ENCODE measurements at places on chromosomes 12 and 14.

DNA sequence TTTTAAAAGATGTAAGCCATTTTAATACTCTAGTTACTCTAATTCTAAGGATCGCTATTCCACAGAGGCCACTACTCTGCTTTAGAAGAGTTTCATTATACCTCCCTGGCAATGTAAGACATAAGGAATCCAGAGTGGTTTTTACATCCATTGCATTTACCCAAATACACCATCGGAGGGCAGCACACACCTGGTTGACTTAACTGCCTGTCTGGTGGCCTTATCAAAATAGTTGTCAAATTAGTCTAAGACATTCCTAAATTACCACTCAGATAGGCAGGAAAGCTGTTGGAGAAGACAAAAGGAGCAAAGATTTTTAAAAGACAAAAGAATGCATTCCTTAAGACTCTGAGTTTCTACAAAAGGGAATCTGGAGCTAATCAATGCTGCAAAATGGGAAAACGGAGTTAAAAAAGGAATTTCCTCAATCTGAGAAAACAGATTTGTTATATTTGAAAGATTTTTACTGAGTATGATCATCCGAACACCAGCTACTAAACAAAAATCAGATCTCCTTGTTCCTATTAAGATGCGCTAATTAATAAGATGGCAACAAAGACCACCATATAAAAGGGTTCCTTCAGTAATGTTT lies 33.8 kb upstream of the FGD4 start:
- peak; percentile 90 for DNase-seq

- peak; percentile 56 for DNase-seq
These were observed 98.3 kb upstream of the EVL start for GRCh38 chr14:99966912-99967311.

GRCh38 chr12:56469007-56469930 lies 891 bp downstream of the SPRYD4 start:
- no peak for DNase-seq

- no peak for DNase-seq
These were observed 533.3 kb upstream of the MIS18BP1 start for GRCh38 chr14:45786266-45786665.

- DNase-seq, result no peak
These were observed 96.2 kb upstream of the CPM start for GRCh38 chr12:69028941-69029729.

DNA sequence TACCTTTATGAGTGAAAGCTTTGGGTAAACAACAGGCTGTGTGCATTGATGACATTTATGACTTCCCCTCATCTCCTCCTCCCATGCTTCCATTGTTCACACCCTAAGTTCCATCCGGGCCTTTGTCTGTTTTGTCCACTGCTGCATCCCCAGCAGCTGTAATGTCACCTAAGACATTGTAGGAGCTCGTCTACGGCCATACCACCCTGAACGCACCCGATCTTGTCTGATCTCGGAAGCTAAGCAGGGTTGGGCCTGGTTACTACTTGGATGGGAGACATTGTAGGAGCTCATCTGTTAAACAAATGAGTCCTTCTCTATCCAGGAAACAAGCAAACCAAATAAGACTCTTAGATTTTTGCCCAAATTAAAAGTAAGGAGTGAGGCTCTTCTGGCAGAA lies 40.4 kb upstream of the SYCP3 start:
- DNase-seq, result peak; percentile 64

DNA sequence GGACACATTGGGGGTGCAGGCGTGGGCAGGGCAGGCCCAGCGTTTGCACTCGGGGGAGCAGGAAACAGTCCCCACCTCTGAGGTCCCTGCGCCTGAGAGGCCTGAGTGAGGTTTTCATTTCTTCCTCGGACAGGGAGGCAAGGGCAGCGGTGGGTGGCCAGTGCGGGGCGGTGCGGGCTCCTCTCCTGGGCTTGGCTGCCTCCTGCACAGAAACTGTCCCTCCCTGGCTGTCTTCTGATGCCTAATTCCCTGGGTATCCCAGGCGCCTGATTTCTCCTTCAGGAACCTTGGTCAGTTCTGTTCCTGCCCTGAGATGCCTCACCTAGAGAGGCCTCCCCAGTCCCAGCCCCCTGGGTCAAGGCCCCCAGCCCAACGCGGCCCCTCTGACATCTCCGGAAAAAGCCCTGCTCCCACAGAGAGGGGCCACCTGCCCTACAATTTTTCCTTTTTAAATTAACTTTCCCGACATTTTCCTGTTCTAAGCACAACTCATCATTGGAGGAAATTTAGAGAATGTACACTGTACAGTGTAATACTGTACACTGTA lies 260.3 kb downstream of the ADGRD1 start:
- DNase-seq, result no peak

GRCh38 chr12:58502226-58502625 lies 418.1 kb downstream of the LRIG3 start:
- DNase-seq, result no peak

GRCh38 chr12:42172441-42173210 lies 28.0 kb upstream of the GXYLT1 start:
- DNase-seq, result no peak

DNA sequence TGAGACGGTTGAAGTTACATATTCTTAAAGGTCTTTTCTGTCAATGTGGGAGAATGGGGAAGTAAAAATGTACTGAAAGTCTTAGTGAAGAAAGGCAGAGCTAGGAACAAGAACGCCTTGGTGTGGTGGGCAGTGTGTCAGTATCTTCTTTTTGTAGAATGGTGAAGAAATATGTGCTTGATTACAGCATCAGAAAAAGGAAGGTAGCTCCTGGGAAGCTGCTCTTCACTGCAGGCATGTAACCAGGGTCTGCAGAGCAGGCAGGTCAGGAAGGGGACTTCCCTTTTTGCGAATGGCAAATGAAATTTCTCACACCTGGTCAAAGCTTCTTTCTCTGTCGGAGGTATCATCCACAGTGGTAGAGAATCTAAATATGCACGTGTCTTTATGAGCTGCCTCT lies 226.2 kb downstream of the ADAMTS20 start:
- no peak for DNase-seq

GRCh38 chr14:55139696-55140509 lies 10.9 kb downstream of the LGALS3 start:
- DNase-seq, result no peak

DNA sequence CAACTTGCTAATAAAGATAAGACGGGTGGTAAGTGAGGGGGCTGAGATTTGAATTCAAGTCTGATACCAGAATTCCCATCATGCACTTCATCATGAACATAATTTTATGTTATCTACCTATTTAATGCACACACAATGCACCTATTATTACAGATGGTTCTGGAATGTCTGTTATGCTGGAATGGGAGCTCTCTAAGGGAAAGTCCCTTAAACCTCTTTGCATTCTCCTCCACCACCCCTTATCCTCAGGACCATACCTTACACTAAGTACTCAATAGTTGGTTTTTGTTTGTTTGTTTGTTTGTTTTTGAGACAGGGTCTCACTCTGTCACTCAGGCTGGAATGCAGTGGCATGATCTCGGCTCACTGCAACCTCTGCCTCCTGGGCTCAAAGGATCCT lies 7.0 kb upstream of the MSI1 start:
- no peak for DNase-seq

GRCh38 chr14:74963178-74963704 lies 7.8 kb upstream of the PGF start:
- no peak for DNase-seq

- no peak for DNase-seq
These were observed 5.5 kb upstream of the GALC start for GRCh38 chr14:87998482-87998881.
